ENCODE measurements at places on chromosomes 4 and X.

DNA sequence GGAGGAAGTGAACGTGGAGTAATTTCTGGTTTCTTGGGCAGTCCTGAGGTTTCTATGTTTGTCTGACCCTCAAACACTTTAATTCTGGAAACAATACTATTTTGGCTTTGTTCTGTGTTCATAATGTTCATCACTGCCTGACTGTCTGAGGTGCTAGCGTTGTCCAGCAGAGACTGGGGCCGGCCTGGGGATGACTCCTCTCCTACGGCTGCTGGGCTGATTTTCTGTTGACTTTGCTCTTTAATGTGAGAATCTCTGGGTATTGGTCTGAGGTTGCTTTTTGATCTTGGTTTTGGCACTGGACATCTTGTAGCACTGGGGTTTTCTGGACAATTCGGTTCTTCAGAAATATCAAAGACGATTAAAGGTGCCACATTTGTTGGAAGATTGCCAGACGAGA lies 75.8 kb downstream of the RPS3A start:
- no peak for DNase-seq

GRCh38 chrX:140346729-140347128 lies 158.1 kb downstream of the SOX3 start:
- DNase-seq = no peak

- DNase-seq = peak; percentile 36
Measured at GRCh38 chrX:121308276-121308805, 260.9 kb downstream of the GLUD2 start.

GRCh38 chr4:110198435-110199416 lies at the start of gene ELOVL6:
Gene ELOVL6 (minus strand): TSS chr4:110198615. CDS start chr4:110198335, 280 bp downstream.
- DNase-seq = peak; percentile 38

DNA sequence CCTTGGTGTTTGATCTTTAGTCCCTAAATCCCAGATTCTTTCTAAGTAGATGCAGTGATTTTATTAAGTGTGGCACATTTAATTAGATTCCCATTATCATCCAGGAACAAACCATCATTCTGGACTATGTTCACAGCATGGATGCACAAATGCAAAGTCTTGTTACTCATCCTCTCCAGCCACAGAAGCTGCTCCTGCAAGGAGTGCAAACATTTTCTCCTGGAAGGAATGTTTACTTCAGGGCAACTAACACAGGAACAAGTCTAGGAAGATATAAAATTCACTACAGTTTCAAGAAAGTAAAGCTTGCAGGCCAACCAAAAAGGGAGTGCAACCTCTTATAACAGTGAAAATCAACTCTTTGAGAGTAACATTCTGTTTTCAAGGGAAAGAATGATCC lies 106.0 kb downstream of the IQCM start:
- DNase-seq = no peak

GRCh38 chr4:165462009-165462408 lies 83.2 kb downstream of the CPE start:
- no peak for DNase-seq

DNA sequence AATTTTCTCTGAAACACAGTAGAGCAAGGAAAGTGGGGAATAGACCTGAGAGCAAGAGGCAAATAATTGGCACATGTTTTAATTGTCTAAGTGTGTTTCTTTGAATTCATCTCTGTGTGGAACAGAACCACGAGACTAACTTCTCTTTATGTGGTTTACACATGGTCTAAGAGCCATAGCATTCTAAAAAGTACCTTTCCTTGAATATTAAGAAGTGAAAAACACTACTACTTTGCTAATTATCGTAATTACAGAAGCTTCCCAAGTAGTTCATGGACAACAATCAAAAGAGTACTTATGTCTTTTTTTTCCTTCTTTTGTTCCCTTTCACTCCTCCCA lies 2.9 kb upstream of the CYBB start:
- no peak for DNase-seq

DNA sequence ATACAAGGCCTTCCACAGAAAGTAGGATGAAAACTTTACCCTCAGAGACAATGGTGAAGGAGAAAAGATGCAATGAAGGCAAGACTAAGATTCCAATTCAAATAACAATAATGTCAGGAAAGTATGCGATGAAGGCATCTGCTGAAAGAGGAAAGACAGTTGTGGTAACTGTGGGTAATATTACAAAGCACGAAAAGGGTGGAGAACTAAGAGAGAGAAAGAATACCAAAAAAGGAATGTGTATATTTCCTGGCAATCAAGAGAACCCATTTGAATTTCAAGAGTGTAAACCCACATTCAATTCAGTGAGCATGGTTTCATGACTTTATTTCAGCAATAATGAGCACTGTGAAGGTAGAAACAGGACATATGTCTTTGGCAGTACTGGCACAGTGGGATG lies 225.5 kb downstream of the PALLD start:
- no peak for DNase-seq

GRCh38 chr4:73211968-73212367 lies 46.6 kb downstream of the ANKRD17 start:
- DNase-seq = no peak

DNA sequence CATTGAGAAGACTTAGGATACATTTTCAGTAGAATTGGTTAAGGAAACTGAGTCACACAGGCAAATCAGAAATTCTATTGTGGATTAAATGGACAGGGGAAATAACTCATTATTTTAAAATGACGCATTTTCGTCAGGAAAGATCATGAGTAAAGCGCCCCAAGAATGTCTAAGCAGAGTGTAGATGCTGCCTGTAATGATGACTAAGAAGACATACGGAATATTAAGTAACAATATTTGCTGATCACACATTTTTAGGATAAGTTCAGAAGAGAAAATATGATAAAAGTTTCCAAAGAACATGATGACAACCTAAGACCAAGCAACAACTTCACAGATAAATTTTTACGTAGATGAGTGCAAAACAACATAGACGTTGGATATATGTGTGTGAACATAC lies 596.3 kb upstream of the TENM3 start:
- DNase-seq = no peak

DNA sequence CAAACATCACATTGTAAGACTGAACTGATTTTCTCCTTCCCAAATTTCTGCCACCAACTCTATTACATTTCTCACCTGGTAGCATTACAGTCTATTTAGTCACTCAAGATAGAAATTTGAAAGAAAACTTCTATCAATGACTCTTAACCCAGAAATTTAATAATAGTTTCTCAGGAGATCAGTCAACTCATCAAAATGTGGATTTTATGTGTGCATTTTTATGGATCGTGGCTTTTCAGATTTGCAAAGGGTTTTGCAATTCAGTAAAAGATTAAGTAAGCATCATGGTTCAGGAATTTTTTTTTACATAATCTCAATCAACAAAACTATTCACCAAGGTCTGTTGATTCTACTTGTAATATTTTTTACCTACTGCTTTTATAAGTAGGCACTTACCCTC lies 111.1 kb downstream of the CFAP299 start:
- no peak for DNase-seq

GRCh38 chrX:44842550-44843317 lies 1.1 kb upstream of the DUSP21 start:
- DNase-seq = no peak

DNA sequence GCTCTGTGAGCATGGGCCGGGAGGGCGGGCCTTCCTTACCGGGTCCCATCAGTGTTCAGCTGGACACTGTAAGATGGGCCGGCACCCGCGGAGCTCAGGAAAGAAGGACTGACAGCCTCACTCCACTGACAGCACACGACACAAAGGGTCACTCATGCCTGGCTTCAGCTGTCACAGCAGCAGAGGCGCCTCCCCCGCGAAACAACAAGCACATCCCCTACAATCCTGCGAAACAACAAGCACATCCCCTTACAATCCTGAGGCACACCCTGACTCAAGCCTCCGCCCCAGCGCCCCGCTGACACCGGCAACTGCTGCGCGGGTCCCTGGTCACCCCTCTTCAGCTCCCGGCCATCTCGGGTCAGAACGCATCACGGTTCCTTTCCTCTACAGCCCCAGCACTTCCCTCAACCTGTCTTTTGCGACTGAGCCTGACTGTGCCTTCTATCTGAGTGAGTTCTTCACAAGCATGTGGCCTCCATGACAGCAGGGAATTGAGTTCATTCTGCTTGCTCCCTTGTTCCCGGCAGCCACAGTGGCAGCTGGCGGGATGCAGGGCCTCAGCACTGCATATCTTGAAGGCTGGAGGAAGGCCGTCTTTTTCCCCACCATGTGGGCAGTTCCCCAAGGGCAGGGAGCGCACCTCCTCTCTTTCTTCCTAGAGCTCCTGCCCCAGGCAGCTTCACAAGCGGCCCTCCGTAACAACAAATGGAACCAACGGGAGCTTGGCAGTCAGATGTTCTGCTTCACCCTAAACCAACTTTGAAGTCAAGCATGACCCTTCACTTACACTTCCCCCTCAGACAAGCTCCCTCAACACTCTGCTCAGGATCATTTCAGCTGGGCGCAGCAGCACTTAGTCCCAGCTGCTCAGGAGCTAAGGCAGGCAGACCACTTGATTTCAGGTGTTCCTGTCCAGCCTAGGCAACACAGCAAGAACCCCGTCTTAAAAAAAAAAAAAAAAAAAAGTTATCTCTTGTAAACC lies 39.6 kb downstream of the SCD5 start:
- no peak for DNase-seq

- no peak for DNase-seq
Measured at GRCh38 chrX:44157858-44158257, 184.7 kb upstream of the NDP start.

DNA sequence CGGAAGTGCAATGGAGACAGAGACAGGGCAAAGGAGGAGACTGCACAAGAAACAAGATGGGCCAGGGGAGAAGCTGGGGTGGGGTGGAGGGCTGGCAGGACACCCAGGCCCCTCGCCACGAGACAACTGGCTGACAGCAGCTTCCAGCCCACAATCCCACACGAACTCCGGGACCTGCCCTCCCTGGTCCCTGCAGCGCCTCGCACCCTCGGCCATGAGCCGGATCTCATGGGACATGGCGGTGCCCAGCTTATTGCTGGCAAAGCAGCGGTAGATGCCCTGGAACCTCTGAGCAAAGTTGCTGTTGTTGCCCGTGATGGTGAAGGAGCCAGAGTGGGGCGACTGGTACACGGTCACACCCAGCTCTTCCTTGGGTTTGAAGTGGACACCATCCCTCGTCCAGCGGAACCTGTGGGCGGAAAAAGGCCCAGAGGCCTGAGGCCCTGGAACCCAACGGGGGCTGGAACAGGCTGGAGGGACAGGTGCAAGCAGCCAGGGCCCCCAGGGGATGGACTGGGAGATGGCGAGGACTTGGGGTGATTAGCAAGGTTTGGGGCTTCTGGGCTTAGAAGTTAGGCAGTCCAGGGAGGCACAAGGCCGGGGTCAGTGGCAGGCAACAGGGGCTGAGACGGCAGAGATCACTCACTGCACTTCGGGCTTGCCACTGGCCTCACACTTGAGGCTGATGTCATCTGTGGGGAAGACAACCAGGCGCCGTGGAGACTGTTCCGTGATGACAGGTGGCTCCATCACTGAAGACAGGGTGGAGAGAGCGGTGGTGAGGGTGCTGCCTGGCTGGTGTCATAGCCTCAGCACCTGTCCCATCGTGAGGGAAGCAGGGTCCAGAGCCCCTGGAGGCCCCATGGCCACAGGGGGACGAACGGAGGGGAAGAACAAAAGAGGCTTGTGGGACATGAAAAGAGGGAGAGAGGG lies 13.8 kb downstream of the L1CAM start:
- DNase-seq = no peak

- no peak for DNase-seq
Measured at GRCh38 chr4:157776930-157777528, 395.8 kb downstream of the GASK1B start.

GRCh38 chr4:175560604-175561003 lies 251.5 kb downstream of the GPM6A start:
- no peak for DNase-seq

- DNase-seq = peak; percentile 14
Measured at GRCh38 chrX:155577682-155578081, 35.1 kb downstream of the TMLHE start.

GRCh38 chr4:55020131-55020530 lies 105.3 kb downstream of the KDR start:
- DNase-seq = no peak

DNA sequence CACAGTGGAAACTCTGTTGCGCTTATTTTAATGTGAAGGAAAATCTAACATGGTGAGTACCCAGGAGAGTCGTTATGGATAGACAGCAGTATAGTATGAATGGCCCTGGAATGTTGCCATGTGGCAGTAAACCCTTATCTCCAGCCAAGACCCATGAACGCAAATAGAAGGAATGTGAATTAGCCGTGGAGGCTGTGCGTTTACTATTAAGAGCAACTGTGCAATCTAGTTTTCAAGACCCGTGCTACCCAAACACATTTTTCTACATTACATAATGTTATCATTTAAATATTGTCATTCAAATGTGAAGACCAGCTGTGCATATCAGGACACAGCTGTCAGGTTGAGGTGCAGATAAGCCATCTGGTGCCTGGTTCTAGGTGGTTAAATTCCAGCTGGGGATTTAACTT lies 13.3 kb upstream of the AGA start:
- DNase-seq = no peak

- no peak for DNase-seq
Measured at GRCh38 chr4:77127215-77127614, 29.8 kb upstream of the CCNG2 start.

GRCh38 chr4:176319151-176319703 lies 539 bp upstream of the SPCS3 start:
- no peak for DNase-seq

DNA sequence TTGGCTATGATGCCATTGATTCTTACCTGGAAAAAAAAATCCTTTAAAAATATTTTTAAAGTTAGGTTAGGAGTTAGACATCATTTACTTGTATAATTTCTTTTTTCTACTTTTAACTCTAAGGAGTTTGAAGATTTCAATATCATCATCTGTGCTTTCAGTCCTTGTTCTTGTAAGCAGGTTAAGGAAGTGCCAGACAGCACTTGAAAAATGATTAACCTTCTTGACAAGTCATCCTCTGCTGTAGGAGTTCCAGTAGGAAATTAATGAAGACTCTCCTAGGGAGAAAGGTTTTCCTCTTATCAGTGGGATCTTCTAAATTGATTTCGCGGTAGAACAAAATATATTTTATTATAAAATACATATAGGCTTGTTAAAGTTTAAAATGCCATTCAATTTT lies 29.1 kb upstream of the ANAPC4 start:
- DNase-seq = no peak

DNA sequence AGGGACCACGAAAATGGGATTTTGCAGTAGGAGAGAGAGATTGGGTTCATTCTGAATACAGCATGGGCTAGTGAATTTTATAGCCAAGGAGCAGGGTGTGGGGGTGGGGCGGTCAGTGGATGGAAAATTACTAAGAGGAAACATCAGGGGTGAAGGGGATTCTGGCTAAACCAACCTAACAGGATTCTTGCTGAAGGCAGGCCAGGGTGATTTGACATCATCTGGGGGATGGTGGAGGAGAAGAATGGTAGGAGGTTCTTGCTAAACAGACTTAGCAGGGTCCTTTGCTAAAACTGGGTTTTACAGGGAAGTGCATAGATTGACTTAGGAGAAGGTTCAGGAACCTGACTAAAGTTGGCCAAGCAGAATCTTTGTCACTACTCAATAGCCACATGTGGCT lies 91.9 kb downstream of the DNAAF6 start:
- no peak for DNase-seq

Data from activated CD4-positive, alpha-beta T cell treated with anti-CD3 and anti-CD28 coated beads, Interleukin-2, amount 10 ng/mL, durations not matched to agents 7 days and 5 days (primary cell).